ENCODE measurements at places on chromosomes 2 and 18.
A peak's percentile ranks its signal among the peaks of the same experiment; 100 is the strongest.

GRCh38 chr2:1864981-1865421 is 120.7 kb upstream of the PXDN start:
- no peak for DNase-seq

- DNase-seq: no peak
Observed at GRCh38 chr2:64888591-64889309, 100.4 kb upstream of the SLC1A4 start.

DNA sequence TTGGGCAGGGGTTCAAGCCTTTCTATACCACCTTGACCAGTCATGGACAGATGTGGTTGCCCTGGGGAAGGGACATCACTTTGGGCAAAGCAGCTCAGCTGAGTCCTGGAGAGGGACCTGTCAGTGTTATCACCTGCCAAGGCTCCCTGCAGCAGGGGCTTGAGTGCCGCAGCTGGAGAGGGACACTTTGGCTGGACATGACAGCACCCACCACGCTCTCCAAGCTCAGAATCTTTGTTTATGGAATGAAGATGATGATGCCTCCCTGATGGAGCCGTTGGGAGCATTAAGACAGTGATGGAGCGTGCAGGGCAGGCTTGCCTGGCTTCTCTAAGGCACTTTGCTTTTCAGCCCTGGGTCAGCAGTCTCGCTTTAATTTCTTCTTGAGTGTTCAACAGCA is 4.3 kb upstream of the TFCP2L1 start:
- no peak for DNase-seq

- no peak for DNase-seq
Observed at GRCh38 chr2:23426263-23426905, 41.4 kb downstream of the KLHL29 start.

GRCh38 chr2:128605421-128605820 is 286.8 kb upstream of the HS6ST1 start:
- no peak for DNase-seq

GRCh38 chr2:109510136-109511028 is 103.4 kb downstream of the SEPTIN10 start:
- peak; percentile 37 for DNase-seq

DNA sequence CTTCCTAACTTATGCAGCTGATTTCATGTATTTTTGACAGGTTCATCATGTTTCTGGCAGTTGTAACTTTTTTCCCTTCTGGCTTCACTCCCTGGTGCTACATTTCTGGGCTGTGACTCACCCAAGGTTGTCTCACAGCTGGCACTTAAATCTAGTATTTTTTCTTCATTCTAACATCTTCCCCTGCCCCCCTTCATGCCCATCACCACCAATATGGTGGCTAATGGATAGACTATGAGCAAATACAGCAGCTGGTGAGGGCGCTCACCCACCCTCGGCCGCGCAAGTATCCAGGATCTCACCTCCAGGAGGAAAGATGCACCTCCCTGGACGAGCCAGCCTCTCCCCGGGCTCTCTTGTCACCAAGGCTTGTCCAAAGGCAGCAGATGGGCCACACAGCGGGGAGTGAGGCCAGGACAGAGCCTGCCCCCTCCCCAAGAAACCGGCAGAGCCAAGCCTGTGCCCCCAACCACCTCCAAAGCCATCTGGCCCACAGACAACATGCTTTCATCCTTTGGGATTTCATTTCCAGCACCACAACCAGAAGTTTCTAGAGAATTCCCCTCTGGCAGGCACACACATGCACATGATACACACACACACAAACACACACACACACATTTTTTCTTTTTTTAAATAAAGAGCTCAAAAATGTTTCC is 39.1 kb downstream of the ATOH8 start:
- no peak for DNase-seq

DNA sequence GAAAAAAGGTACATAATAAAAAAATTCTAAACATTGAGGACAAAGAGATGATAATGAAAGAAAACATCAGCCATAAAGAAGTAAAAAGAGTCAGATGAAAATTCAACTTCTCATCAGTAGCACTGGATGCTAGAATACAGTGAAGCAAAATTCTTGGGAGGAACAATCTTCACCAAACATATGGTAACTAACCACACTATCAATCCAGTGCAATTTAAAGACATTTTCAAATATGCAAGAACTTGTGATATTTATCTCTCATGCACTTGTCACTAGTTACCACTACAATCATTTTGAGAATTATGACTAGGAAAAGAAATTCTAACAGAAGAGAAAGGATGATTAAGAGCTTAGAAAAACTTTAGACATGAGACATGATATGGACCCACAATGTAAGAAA is 127.4 kb downstream of the RTTN start:
- DNase-seq: no peak

DNA sequence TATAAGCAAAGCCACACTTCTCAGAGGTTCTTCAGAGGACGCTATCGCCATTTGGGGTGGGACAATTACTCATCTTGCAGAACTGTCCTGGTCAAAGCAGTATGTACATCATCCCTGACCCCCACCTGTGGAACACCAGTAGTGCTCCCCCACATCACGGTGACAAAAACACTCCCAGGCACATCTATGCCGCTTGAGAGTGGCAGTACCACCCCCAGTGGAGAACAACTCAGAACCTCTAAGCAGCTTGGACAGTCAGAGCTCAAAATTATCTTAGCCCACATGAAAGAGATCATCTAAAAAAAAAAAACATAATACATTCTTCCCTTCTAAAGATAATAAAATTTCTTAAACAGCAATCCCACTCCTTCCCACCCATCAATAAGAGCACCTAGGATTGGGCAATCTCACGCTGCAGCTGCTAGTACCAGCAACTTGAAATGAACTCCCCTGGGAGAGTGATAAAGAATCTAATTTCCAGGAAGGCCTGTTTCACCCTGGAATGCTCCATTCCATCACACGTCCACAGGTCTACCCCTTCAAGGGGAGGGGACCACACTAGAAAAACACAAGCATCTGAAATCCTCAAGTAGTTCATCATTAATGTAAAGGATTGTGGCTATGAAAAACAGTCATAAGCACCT is 31.7 kb downstream of the LRP2 start:
- no peak for DNase-seq

DNA sequence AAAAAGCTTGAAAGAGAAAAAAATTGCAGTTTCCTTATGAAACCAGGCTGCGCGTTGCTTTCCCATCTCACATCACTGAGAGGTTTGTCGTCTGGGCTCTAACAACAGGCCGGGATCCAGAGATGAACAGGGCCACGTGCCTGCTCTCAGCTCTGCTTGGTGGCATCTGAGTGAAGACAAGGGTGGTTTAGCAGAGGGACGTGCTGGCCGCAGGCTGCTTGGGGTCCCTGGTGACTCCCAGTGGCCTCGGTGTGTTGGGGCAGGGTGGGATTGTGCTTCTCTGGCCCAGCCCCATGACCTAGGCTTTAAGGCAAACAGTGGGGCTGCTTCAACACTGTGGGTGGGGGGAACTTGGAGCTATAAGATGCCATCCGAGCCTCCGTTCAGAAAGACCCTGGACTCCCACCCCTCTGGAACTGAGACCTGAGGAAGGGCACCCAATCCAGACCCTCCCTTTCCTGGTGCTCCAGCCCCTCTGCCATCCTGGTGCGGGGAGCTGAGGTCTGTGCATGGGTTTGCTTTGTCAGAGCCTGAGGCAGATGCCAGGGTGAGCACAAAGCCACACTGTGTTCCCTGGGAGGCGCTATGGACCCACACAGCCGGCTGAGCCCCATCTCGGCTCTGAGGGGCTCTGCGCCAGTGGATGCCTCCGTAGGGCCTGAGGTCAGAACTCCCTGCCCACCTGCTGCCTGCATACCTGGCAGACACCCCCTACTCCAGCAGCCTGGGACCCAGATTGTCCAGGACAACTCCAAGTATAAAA is 18.4 kb upstream of the HPCAL1 start:
- no peak for DNase-seq

DNA sequence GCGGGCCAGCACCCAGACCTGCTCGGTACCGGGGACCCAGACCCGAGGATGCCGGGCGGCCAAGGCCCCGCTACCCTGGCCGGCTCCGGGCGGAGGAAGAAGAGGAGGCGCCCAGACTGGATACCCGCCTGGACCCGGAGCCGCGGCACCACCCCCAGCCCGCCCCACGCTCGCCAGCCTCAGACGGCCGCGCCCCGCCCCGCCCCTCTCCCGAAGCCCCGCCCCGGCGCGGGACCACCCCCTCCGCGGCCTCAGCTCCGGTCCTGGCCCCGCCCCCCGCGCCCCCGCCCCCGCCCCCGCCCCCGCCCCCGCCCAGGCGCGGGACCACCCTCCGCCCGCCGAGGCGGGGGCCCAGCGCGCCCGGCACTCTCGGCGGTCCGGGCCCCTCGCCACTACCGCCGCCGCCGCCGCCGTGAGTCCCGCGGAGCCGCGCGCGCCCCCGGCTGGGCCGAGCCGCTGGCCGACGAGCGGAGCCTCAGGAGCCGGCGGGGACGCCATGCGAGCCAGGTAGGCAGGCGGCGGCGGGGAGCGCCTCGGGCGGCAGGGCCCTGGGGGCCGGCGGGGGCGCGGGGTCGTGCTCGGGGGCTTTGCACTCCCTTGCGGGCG is at the start of gene SH3BP4:
SH3BP4 (plus strand) TSS at position 354 of the 606 bp plus-strand sequence. CDS start 82,986 bp downstream, outside the sequence.
- no peak for DNase-seq

DNA sequence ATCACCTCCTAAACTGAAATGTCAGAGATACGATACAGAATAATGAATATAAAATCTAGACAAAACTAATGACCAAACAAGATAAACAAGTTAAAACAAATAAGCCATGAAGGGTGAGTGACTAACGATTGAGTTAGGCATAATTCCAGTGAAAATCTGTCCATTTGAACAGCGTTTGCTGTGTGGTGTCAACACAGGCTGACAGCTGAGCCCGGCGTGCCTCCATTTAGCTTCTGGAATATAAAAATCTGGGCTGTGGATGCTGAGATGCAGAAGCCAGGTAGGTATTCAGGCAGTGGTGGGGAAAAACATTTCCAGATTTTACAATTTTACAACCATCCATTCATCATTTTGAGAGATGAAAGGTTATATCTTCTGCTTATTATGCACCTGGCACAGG is 2041.4 kb upstream of the CELF4 start:
- no peak for DNase-seq

DNA sequence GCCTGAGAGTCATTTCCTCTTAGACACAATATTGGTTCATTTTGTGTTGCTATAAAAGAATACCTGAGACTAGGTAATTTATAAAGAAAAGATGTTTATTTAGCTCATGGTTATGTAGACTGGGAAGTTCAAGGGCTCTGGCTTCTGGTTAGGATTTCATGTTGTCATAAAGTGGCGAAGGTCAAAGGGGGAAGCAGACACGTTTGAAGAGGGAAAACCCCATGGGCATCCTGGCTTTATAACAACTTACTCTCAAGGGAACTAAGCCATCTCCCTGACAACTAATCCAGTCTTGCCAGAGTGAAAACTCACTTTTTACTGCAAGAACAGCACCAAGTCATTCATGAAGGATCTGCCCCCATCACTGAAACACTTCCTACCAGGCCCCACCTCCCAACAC is 89.7 kb upstream of the RNF152 start:
- DNase-seq: no peak

DNA sequence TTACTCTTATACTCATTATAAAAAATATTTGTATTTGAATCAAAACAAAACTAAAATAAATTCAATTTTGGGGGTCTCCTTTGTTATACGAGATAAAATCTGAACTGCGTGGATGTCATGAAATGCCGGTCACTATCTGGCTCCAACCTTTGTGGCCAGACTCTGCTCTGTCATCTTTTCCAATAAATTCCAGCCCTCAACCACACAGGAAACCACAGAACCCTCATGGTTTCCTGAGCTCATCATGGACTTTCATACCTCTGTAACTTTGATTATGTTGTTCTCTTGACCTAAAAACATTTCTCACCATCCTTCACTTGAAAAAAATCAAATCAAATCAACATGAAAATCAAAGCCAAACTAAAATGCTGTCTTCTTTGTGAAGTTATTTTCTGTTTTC is 724.7 kb downstream of the METTL4 start:
- DNase-seq: no peak

DNA sequence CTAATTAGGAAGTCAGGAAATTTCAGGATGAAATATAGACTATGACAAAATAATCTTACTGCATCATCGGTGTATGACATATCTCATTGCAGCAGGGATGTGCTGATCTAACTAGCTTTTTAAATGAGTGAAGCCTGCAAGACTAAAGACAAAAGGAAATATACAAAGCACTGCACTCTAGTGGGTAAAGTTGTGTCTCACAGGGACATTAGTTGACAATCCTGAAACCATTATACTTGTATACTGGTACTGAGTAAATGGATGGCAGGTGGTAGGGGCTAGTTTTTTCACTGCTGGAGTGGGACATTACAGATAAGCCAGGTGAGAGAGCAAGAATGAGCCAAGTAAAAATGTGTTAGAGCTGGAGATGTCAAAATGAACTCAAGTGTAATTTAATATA is 317.5 kb upstream of the RAB6C start:
- no peak for DNase-seq

Data from stimulated activated CD8-positive, alpha-beta memory T cell treated with anti-CD3 and anti-CD28 coated beads, Interleukin-7, amount 100 ng/mL, for 1 hour (primary cell).